NCI-H774 (cell line): ENCODE measurements at places on chromosomes 1 and 21.

DNA sequence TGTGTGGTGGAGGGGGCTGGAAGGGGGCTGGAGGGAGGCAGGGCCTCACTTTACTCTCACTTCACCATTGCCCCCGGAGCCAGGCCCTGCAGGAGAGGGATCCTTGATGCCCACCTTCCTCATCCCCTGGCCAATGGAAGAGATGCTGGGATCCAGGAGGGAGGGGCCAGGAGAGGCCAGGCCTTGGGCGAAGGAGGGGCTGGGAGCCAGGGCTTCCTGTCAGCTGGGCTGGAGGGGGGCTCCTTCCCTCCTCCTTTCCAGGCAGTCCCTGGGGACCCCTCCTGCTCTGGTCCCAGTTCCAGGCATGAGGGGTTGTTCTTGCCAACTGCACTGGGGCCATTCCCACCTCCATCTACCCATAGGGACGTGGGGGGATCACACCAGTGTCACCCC, 5.7 kb downstream of the AHDC1 start:
- no peak for DNase-seq

DNA sequence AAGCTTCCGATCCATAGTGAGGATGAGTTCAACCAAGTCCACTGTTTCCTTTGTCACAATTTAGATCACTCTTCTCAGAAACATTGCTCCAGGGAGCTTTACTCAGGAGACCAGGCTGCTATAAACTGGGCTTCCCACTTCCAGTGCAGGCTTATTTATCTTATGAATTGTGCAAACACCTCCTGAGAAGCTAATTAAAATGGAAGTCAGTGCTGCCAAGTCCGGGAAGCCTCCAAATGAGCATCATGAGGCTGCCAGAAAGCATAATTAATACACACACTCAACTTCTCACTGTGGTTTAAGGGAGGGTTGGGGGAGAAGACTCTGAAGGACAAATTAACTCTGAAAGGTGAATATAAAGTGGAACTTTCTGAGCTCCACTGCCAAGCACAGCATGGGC, 145.0 kb upstream of the SGIP1 start:
- no peak for DNase-seq

- no peak for DNase-seq
These were observed 6.3 kb downstream of the COA7 start for GRCh38 chr1:52691821-52692220.

DNA sequence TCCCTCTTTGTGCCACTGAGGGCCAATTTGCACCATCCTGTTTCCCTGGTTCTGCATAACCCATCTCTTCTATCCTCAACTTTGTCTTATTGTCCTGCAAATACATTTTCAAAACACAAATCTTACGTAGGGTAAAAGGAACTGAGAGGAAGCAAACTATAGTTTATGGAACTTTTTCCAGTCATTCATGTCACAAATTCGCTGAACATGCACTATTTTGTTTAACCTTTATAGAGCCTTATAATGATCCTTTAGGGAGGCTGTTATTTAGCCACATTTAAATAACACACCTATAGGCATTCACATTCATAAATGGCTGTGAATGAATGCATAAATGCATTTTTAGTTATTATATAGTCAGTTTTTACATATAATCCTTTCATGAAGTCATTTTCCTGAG, 85.0 kb downstream of the PLPPR5 start:
- no peak for DNase-seq

GRCh38 chr1:35454176-35454575, 103.0 kb downstream of the KIAA0319L start:
- no peak for DNase-seq

DNA sequence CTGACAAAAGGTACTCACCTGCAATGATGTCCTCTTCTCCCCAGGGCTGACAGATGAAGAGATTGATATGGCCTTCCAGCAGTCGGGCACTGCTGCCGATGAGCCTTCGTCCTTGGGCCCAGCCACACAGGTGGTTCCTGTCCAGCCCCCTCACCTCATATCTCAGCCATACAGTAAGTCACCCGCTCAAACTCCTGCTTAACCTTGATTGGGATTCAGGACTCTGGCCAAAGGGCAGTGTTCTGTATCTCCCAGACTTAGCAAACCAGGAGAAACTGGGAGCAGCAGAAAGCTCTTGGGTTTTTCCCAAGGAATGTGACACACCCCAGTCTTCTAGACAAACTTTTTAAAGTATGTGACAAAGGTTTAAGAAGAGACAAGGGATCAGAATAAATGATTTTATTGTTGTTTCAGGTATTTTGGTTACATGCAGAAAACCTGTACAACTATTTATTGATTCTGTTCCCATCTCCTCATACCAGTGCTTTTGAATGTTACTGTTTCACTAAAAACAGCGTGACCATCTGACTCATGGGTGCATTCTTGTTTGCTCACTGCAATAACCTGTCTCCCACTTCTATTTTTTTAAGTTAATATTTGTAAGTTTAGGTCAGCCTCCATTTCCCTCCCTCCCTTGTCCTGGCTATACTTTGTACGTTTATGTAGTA, 124.6 kb downstream of the PEX14 start:
- DNase-seq, result no peak

DNA sequence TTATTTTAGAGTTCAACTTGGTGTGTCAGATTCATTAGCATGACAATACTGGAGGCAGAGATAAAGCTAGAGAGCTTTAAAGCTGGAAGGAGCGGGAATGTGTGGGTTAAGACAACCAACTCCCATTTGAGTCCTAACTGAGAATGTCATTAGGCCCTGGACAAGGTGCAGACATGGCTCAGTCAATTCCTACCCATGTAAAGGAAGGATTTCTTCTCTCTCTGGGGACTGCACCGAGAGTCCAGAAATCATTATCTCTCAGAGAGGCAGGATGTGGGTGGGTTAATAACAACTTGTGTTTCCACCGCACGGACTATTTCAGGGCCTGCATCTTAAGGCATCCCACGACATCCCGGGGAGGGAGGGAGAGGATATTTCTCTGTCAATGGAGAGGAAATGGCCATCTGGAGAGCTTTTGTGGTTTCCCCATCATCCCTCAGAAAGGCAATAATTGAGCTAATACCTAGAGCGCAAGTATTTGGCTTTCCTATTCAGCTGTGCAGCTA, 46.7 kb upstream of the SARS1 start:
- no peak for DNase-seq

- DNase-seq, result no peak
These were observed 297.6 kb downstream of the HHAT start for GRCh38 chr1:210626341-210626740.

DNA sequence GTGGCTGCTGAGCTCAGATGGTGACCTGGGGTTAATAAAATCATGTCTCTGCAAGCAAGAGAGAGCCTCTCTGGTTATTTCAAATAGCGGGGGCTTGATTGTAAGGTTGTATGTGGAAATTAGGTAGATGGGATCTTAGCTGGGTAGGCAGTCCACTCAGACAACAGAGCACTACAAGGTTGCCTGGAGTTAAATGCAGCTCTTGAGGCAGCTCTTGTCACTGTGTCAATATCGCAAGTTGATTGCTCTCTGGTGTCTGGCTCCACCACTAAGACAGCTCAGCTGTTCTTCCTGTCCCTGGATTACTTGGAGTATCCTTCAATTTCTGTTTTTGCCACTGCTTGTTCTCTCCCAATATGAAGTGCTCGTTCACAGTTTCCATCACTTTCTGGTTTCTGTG, 93.8 kb downstream of the C21orf91 start:
- peak; percentile 15 for DNase-seq

- DNase-seq, result no peak
These were observed 28.2 kb downstream of the SNAP47 start for GRCh38 chr1:227763246-227764018.

- DNase-seq, result no peak
These were observed 89.9 kb upstream of the SLC2A1 start for GRCh38 chr1:43048601-43049011.

DNA sequence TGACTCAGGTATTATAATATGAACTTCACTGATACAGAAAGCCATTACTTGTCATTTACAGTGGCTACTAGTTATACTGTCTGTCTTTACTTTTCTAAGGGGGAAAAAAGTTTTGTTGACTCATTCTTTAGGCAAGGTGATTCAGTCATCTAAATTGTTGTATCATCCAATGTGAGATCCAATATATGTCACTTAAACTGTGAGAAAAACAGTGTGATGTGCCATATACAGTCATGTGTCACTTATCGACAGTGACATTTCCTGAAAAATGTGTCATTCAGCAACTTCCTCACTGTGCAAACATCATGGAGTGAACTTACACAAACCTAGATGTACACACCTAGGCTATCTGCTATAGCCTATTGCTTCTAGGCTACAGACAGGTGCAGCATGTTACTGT, 57.6 kb downstream of the KCNK2 start:
- DNase-seq, result peak; percentile 34

DNA sequence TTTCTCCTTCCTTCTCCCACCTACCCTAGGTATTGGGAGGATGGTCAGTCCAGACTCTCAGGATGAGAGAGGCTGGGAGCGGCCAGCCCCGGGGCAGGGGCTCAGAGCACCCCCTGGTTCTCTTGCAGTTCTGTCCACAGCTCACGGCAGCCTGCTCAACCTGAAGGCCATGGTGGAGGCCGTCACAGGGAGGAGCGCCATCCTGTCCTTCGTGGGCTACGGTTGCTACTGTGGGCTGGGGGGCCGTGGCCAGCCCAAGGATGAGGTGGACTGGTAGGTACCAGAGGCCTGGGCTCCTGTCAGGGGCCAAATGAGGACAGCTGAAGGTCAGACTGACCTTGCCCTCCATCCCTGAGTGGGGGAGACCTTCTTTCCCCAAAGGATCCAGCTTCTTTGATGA, 4.2 kb downstream of the PLA2G2F start:
- no peak for DNase-seq

- DNase-seq, result no peak
These were observed 5.7 kb upstream of the SLC1A7 start for GRCh38 chr1:53148123-53148522.

GRCh38 chr1:237769916-237770315, 120.8 kb downstream of the ZP4 start:
- no peak for DNase-seq

- no peak for DNase-seq
These were observed 107.3 kb downstream of the HMGB4 start for GRCh38 chr1:33971018-33971710.

DNA sequence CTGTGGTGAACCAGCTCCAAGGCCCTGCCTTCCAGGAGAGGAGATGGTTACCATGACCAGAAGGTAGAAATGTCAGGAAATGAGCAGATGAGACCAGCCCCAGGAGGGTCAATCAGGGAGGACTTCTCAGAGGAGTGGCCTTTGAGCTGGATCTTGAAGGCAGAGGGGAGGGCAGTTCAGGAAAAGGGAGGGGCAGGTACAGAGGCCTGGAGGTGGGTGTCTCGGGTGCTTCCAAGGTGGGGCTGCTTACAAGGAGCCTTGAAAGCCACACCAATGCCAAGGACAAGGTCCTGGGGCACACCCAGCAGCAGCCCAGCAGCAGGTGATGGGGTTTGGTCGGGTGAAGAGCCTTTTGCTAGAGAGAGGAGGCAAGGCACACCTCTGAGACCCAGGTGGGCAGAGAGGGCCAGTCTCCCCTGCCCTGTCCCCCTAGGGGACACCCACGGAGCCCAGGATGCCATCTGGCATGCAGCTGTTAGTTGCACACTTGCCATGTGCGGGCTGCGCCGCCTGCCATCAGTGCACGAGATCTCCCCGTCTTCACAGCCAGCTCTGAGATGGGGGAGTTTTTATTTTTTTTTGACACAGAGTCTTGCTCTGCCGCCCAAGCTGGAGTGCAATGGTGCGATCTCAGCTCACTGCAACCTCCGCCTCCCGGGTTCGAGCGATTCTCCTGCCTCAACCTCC, 18.5 kb downstream of the SLC66A1 start:
- DNase-seq, result no peak
